ENCODE measurements at places on chromosomes 12 and 14.
A peak's percentile ranks its signal among the peaks of the same experiment; 100 is the strongest.

GRCh38 chr12:84079626-84080025, 833.0 kb downstream of the SLC6A15 start:
- DNase-seq, result no peak

GRCh38 chr12:54019924-54020590, 8.2 kb upstream of the HOXC6 start:
- DNase-seq, result no peak

DNA sequence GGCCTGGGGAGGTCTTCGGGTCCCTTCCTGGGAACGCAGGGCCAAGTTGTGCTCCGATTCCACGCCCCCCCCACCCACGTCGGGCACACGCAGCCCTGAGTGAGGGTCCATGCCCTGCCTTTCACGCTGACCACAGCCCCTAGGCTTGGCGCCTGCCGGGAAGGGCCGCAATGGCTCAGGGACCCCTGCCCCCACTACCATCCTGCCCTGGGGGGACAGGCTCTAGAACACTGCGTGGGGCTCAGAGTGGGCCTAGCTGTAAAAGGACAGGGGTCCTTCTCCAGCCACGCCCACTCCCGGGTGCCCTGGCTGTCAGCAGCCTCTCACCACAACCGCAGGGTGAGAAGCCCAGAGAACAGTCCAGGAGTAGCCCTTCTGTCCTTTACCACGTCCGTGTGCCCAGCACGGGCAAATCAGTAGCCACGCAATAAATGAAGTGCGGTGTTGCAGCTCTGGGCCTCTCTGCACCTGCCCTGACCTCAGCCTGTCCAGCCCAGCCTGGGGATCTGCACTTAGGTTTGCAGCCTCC, 9.4 kb upstream of the GPR68 start:
- no peak for DNase-seq

GRCh38 chr12:52873832-52874572, 25.2 kb upstream of the KRT78 start:
- peak; percentile 78 for DNase-seq

Measured in HCT116 (cell line).